CD4-positive, alpha-beta T cell treated with Interleukin-1 beta for 1 hour (primary cell): ENCODE measurements at places on chromosomes 1 and 21.

GRCh38 chr1:20355828-20356735 is 65.4 kb downstream of the VWA5B1 start:
- no peak for DNase-seq

DNA sequence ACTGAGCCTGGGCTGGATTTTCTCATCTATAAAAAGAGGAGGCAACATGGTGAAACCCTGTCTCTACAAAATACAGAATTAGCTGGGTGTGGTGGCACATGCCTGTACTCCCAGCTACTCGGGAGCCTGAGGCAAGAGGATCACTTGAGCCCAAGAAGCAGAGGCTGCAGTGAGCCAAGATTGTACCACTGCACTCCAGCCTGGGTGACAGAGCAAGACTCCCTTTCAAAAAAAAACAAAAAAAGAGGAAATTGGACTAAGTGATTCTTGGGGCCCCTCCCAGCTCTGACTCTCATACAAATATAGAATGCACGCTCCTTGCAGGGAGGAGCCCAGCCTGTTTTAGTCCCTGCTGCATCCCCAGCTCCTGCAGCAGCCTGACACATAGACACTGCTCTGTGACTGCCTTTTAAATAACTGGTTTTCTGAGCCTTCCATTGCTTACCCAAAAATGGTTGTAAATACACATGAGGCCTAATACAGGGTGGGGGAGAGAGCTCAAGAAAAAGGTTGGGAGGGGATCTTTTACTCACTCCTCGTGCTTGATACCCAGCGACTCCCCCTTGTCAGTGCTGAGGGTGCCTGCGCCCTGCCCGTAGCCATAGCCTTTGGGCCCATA is 17.2 kb downstream of the CSRP1 start:
- DNase-seq = no peak

DNA sequence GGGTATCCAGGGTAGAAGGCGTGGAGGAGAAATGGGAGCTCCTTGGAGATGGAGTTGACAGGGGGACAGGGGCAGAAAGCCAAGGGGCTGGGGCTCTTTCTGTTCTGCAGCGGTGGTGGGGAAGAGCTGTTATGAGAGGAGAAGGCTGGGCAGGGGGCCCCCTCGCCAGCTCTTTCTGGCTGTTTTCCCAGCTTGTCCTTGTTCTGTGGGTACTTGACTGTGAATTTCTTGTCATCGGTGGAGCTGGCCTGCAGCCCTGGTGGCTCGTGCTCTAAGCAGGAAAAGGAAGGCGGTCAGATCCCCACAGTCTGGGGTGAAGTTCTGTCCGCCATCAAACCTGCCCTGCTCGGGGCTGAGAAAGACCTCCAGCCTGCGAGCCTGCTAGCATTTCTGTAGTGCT is 7.6 kb downstream of the ZNF683 start:
- DNase-seq = no peak

- no peak for DNase-seq
Observed at GRCh38 chr21:21547368-21547953, 549.3 kb downstream of the NCAM2 start.

DNA sequence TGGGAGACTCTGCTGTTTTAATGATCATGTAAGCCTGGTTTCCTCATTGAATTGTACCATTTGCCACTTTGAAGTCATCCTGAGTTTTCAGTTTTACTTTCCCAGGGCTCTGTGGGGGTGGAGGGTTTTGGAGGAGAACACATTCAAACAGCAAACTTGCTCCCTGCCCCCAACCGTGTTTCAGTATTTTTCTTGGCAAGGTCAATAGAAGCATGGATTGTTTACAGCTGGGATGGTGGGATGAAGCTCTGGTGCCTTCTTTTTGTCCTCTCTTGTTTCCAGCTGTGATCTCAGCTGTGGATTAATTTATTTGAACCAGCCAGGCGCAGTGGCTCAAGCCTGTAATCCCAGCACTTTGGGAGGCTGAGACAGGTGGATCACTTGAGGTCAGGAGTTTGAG is 54.3 kb upstream of the SERBP1 start:
- DNase-seq = no peak

DNA sequence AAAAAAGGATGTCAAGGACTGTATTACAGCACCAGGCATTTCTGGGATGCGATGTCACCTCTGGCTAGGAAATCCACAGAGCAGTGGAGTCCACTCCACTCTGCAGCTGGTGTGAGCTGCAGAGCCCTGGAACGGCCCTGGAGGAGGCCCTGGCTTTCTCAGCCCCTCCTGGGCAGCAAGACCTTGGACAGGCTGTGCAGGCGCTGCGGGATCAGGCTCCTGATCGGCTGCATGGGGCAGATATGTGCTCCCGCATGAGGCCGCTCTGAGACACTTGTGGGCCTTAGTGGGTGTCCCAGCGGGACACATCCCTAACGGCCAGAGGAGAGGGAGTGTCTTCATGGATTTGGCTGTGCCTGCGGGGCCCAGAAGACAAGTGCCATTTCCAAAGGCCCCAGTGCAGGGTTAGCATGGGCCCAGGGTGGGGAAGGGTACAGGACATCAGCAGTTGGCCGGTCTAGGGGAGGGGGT is 6.2 kb downstream of the DNMT3L start:
- DNase-seq = no peak

DNA sequence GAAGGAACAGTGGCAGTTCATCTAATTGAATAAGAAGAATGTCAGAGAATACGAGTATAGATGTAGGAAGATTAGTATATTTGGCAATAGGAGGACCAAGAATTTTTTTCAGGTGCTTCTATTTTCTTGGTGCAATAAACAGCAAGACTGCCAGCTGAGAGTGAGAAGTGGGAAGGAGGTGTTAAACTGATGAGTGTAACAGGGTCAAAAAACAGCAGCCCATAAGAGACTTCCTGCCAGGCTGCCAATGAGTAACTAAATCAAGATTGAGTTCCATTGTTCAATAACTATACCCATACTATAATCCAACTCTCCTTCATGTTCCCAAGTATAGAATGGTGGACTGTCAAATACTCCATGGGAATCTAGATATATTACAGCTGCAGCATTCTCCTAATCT is 28.7 kb downstream of the LYST start:
- DNase-seq = no peak

DNA sequence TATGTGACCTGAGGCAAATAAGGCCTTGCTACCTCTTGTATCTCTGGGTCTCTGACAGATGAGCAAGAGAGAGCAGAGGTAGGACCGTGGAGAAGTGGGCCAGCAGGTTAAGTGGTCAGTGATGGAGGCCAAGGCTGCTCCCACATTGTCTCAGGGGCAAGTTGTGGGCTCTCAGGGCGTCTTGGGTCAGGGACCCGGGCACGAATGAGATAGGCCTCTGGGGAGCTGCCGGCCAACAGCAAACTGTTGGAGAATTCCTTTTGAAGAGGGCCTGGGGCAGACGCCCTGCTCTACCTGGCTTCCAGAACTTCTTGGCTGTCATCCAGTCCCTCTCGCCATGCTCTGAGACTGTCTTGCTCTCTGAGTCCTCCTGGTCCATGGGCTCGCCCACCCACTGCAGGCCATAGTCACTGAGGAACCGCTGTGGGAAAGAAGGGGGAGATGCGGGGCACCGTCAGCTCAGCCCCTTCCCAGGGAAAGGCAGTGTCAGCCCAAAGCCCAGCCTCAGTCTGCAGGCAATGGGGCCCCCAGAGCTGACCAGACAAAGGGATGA is 12.4 kb downstream of the UBXN11 start:
- no peak for DNase-seq
